Stimulated activated CD8-positive, alpha-beta memory T cell treated with anti-CD3 and anti-CD28 coated beads, Interleukin-7, amount 100 ng/mL, for 1 hour (primary cell): ENCODE measurements at places on chromosomes 12 and 14.

- DNase-seq, result no peak
Measured at GRCh38 chr14:71721791-71722190, 210.4 kb upstream of the RGS6 start.

GRCh38 chr14:93989939-93990338, 7.2 kb upstream of the CCDC197 start:
- DNase-seq, result no peak

- DNase-seq, result no peak
Measured at GRCh38 chr14:89571491-89571890, 154.5 kb upstream of the FOXN3 start.

DNA sequence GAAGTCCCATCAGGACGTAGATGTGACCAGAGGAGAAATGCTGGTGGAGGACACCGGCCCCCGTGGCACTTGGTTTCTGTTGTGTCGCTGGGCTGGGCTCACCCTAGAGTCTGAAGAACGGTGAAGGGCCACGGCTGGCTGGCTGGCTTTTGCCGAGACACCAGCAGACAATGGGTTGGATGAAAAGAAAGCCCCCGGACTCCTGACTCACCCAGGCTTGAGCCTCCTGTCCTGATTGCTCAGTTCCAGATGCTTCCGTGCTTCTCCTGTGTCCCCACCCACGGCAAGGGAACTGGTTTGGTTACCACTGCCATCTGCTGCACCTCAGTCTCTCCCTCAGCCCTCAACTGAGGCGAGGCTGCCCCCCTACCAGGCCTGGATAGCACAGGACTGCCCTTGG, 10.4 kb upstream of the ENDOU start:
- DNase-seq, result no peak
